T-helper 1 cell (primary cell): ENCODE measurements at places on chromosomes 7 and 10.

- no peak for DNase-seq
Measured at GRCh38 chr7:33101906-33102305, 7.3 kb downstream of the RP9 start.

- no peak for DNase-seq
Measured at GRCh38 chr10:130361351-130362105, 225.3 kb downstream of the GLRX3 start.

DNA sequence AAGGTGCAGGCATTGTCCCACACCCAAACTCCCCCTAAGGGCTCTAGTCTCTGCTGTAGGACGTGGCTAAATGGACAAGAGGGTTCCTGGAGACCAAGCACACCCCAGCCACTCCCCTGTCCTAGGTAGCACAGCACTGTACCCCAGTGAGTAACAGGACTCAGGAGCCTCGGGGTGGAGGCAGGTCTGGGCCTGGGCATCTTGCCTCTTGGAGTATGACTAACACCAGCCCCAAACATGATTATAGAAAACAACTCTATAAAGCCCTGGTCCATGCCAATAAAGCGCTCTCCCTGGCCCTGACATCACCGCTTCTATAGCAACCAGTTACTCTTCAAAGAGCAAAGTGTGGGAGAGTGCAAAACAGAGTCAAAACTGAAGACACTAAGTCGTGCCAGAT, 195.0 kb downstream of the CALN1 start:
- DNase-seq: no peak

DNA sequence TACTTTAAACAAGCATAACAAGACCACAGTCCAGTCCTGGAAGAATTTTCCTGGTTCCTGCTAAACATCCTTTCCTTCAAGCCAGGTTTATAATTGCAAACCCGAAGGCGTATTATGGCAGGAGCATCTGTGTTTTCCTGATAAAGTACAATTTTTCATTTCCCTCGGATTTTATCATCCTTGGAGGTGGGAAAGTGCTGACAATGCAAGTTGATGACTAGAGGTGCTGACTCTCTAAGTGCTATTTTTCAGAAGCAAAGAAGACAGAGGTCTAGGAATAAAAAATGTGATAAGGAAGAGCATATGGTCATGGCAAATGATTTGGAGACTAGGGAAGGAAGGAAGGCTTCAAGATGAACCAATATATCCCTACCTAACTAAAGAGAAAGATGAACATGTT, 703.2 kb upstream of the LRRN3 start:
- DNase-seq: no peak

- DNase-seq: no peak
Measured at GRCh38 chr10:3203016-3203811, 30.6 kb upstream of the PITRM1 start.

DNA sequence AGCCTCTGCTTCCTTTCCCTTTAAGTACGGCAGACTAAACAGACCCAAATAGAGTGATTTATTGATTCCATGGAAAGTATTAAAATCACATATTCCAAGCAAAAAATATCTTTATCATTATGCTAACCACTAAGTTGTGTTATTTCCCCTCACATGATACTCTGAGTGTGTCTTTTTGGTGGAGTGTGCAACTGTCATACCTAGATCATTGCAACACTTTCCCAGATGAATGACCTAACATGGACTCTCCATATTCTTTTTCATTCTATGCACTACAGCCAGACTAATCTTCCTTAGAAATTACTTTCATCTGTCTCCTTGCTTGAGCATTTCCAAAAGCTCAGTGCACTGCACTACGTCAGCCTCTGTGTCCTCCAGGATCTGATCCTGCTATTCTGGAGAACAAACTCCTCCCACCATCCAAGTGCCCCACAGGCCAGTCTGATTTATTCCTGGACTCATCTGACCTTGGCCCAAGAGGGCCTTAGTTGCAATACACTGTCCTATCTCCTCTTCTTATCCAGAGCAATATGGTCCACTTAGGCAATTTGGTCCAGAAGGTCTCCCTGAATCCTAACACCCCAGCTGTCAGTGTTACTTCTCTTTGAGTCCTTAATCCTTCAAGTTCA, 263.3 kb upstream of the KLF6 start:
- no peak for DNase-seq

GRCh38 chr10:95559471-95559870, 1.7 kb downstream of the SORBS1 start:
- no peak for DNase-seq

DNA sequence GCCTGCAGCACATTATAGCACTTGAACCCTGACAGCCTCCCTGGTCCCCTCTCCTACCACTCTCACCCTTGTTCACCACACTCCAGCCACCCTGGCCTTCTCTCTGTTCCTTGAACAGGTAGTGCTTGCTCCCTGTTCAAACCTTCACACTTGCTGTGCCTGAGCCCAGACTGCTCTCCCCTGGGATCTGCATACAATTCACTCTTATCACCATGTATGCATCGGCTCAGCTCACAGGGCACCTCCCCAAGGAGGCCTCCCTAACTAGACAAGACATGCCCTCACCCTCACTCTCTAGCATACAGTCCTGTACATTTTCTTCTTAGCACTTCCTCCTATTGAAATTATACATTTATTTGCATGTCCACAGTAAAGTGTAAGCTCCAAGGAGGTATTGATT, 59.3 kb downstream of the FAM13C start:
- DNase-seq: no peak

- DNase-seq: no peak
Measured at GRCh38 chr10:117362313-117362712, 12.9 kb downstream of the PDZD8 start.

DNA sequence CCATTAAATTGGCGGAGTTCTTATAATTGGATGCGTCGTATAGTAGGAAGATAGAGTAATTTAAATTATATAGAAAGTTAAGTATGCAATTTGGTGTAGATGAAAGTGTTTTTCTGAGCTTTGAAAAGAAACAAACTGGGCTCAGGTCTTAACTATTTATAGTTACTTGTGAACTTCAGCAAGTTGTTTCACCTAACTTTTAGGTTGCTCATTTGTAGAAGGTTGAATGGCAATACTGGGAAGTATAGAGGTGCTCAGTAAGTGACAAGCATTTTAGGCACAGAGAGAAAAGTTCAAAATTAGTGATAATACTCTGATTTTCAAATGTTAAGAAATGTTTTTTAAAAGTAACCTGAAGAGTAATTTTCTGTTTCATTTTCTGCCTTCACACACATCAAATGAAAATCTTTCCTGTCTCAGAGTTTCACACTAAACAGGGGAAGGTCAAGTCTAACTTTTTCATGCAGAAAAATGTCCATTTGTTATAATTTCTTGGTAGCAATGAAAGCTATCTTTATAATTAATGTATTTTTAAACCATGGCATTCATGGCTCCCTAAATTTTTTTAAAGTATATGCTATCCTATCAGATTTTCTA, 146.5 kb downstream of the PHF14 start:
- no peak for DNase-seq

GRCh38 chr7:43077732-43078391, 34.6 kb upstream of the HECW1 start:
- DNase-seq: no peak

DNA sequence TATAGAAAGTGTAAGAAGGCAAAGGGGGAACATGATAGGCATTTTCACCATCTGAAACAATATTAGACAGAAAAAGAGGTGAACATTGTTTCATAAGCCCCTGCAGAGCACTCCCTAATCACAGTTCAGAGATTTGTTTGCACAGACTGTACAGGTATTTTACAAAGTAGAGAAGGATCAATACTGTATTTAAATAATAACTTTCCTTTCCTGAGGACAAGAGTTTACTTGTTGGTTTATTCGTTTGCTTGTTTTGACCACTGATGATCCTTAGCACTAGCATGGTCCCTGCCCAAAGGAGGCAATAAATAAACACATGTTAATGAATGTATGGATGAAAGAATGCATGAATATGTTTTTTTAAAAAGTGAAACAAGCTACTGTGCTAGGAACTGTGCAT, 690.1 kb upstream of the COBL start:
- no peak for DNase-seq

DNA sequence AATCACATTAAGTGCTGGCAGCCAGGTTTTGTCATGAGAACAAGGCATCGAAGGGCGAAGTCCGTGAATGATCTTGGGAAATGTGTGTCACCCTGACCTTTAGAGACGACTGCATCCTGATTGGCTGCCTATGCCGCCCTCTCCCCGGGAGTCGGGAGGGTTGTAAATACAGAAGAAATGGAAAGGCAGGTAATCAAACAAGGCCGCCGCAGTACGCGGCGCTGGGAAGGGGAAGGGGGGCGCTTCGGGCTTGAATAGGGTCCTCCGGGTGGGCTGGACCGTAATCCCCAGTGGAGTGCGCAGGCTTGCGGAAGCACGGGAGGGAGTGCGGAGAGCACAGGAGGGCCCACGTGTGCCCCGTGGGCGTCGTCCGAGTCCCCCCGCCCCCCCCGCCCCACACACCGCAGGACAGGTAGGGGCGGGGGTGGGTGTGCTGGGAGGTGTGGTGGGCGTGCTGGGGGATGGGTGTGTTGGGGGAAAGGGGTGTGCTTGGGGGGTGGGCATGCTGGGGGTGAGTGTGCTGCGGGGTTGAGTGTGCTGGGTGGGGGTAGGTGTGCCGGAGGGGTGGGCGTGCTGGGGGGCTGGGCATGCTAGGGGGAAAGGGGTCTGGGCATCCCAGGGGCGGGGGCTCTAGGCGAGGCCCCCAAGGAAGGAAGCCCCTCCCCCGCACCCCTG, 169.4 kb downstream of the ARHGAP12 start:
- peak; percentile 20 for DNase-seq

GRCh38 chr10:130656187-130656575, 520.0 kb downstream of the GLRX3 start:
- no peak for DNase-seq

- DNase-seq: no peak
Measured at GRCh38 chr7:103613655-103614642, 167.9 kb upstream of the SLC26A5 start.

- no peak for DNase-seq
Measured at GRCh38 chr10:103870516-103870915, 15.1 kb upstream of the SH3PXD2A start.

- no peak for DNase-seq
Measured at GRCh38 chr10:3526727-3527501, 258.1 kb downstream of the KLF6 start.

GRCh38 chr10:49649294-49649693, 30.2 kb upstream of the C10orf53 start:
- DNase-seq: peak; percentile 63

- no peak for DNase-seq
Measured at GRCh38 chr7:40758590-40758989, 623.8 kb downstream of the SUGCT start.

DNA sequence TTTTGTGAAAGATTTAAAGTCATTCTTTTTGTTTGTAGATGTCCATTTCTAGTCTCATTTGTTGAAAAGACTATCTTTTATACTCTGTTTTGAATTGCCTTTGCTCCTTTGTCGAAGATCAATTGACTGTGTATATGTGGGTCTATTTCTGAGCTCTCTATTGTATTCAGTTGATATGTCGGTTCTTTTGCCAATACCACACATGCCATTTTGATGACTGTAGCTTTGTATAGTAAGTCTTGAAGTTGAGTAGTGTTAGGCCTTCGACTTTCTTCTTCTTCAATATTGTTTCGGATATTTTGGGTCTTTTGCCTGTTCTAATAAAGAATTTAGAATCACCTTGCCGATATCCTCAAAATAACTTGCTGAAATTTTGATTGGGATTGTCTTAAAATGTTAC, 104.5 kb downstream of the CCSER2 start:
- no peak for DNase-seq

GRCh38 chr10:128950916-128951275, 516.1 kb upstream of the MGMT start:
- no peak for DNase-seq

GRCh38 chr7:7772397-7772821, 54.0 kb upstream of the RPA3 start:
- no peak for DNase-seq

GRCh38 chr7:119748991-119749390, 524.0 kb upstream of the KCND2 start:
- no peak for DNase-seq

- no peak for DNase-seq
Measured at GRCh38 chr10:48767373-48768143, 82.9 kb downstream of the WDFY4 start.

- DNase-seq: peak; percentile 21
Measured at GRCh38 chr10:118241229-118242137, 100.6 kb downstream of the FAM204A start.

- no peak for DNase-seq
Measured at GRCh38 chr10:77463967-77464745, 173.5 kb downstream of the KCNMA1 start.

DNA sequence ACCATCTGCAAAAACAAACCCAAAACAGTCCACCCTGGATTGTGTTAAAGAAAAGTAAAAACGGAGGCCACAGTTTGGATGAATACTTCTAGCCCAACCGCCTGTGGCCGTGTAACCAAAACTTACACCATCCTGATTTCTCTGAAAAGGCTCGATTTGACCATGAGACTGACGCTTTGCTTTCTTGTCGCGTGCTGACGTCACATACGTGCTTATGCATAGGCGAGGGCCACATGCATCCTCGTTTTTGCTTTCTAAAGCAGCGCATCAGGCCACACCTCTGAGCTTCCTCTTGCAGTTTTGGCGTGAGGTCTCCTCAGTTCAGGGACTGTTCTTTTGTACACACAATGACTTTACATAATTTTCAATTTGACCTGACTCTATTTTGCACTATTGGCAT, 526.6 kb downstream of the GLRX3 start:
- DNase-seq: no peak

- no peak for DNase-seq
Measured at GRCh38 chr10:8444630-8445029, 390.1 kb downstream of the GATA3 start.

GRCh38 chr10:2979306-2979705, 88.0 kb upstream of the PFKP start:
- no peak for DNase-seq

- no peak for DNase-seq
Measured at GRCh38 chr7:38819463-38819862, 89.5 kb downstream of the VPS41 start.

- DNase-seq: no peak
Measured at GRCh38 chr10:128027822-128028507, 98.3 kb downstream of the MKI67 start.

GRCh38 chr10:33045421-33045820, 87.4 kb upstream of the ITGB1 start:
- no peak for DNase-seq
